Stimulated activated CD4-positive, alpha-beta T cell treated with anti-CD3 and anti-CD28 coated beads, Interleukin-15, amount 100 ng/mL, for 48 hours (primary cell): ENCODE measurements at places on chromosomes 5 and 9.

GRCh38 chr9:18441261-18441660 lies 32.7 kb upstream of the ADAMTSL1 start:
- no peak for DNase-seq

DNA sequence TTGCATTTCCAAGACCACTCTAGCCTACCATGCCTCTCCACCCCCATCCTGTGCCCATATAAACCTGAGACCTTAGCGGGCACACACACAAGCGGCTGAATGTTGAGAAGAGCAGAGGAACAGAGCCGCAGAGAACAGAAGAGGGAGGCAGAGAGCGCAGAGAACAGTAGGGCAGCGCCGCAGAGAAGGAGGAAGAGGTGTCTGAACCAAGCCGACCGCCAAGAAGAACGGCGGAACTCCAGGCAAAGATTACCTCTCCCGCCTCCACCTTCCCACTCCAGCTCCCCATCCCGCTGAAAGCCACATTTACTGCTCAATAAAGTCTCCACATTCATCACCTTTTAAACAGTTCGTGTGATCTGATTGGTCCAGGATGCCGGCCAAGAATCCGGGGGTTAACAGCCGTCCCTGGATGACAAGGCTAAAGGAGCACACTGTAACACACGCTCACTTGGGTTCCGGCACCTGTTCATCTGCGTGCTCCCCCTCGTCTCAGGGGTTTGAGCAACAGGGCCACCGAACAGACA lies 33.2 kb downstream of the GRIN3A start:
- DNase-seq: peak; percentile 3

- DNase-seq: no peak
Measured at GRCh38 chr9:71620746-71621145, 147.6 kb downstream of the CEMIP2 start.

DNA sequence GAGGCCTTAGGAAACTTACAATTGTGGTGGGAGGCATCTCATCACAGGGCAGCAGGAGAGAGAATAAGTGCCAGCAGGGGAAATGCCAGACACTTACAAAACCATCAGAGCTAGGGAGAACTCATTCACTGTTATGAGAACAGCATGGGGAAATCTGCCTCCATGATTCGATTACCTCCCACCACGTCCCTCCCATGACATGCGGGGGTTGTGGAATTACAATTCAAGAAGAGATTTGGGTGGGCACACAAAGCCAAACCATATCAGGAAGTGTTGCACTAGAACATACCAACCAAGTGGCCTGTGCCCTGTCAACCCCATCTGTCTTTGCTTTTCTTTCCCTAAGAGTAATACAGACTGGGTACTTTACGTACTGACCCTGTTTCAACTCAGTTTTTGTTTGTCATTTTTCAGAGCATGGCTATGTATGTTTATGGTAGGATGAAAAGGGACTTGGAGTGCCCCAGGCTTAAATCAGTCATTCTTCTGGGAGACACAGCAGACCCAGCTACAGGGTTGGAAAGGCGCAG lies 58.3 kb upstream of the TGFBR1 start:
- no peak for DNase-seq

DNA sequence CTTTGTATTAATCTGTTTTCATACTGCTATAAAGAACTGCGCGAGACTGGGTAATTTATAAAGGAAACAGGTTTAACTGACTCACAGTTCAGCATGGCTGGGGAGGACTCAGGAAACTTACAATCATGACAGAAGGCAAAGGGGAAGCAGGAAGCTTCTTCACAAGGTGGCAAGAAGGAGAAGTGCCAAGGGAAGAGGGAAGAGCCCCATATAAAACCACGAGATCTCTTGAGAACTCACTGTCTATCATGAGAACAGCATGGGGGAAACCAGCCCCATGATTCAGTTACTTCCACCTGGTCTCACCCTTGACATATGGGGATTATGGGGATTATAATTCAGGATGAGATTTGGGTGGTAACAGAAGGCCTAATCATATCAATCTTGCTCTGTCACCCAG lies 60.9 kb upstream of the CHD1 start:
- no peak for DNase-seq

DNA sequence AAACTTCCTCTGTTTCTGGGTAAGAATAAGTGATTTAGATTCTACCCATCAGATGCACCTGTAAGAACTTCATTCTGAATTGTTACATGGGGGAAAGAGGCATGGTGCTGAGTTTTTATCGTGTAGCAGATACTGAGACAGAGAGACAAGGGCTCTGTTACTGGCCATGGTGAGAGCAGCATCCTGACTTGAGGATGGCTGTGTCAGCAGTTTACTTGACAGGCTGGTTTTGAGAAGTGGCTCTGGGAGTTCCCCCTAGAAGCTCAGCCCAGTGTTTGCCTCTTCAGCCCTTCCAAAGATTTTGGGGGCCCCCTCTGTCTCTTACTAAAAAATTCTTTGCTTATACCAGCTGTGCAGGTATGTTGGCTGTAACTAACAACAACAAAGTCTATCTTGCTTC lies 510.5 kb downstream of the LRRC70 start:
- DNase-seq: no peak

DNA sequence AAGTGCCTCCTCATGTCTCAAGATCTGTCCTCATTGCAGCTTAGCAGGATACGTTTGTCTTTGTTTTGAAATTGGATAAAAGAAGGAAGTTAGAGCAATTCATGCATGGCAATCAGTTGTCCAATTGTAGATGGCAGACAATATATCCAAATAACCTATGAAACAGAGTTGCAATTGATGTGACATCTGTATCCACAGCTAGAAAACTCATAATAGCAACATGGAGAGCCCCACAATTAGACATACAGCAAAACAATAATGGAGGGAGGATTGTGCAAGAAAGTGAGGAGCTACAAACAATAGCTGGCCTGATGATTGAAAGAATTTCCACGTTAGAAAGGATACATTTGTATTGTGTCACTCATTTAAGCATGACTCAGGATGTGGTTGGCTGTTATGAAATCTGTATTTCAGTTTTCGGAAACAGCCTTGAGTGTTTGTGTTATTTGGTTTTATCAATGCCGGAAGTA lies 132.0 kb downstream of the FAM174A start:
- no peak for DNase-seq

DNA sequence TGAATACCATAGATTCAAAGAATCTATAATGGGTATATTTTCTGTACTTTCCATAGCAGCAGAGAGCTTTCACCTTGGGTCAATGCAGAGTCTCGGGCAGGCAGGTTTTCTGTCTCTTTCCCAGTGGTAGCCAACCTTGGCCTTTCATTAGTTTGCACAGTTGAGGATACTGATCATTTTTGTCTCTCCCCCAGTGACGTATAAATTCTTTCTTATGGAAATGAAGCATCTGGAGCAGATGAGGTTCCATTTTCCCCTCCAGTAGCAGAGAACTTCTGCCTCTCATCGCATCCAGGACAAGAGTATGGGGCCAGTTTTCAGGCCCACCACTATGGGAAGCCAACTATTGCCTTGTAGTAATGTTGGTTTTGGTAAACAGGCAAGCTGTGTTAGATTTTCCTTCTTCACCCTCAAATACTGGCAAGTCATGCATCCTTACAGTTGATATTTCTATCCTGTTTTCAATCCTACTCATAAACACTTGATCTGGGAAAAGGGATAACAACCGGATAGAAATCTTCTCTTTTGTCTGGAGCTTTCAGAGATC lies 845.2 kb upstream of the CDH18 start:
- no peak for DNase-seq

GRCh38 chr5:51988634-51989033 lies 605.4 kb downstream of the ISL1 start:
- no peak for DNase-seq

- no peak for DNase-seq
Measured at GRCh38 chr5:42491699-42492098, 68.5 kb downstream of the GHR start.

GRCh38 chr5:127298656-127299055 lies 8.1 kb downstream of the MEGF10 start:
- DNase-seq: no peak

- no peak for DNase-seq
Measured at GRCh38 chr9:107175816-107176435, 107.2 kb upstream of the RAD23B start.

- DNase-seq: no peak
Measured at GRCh38 chr5:21613971-21614488, 1239.1 kb downstream of the CDH12 start.

DNA sequence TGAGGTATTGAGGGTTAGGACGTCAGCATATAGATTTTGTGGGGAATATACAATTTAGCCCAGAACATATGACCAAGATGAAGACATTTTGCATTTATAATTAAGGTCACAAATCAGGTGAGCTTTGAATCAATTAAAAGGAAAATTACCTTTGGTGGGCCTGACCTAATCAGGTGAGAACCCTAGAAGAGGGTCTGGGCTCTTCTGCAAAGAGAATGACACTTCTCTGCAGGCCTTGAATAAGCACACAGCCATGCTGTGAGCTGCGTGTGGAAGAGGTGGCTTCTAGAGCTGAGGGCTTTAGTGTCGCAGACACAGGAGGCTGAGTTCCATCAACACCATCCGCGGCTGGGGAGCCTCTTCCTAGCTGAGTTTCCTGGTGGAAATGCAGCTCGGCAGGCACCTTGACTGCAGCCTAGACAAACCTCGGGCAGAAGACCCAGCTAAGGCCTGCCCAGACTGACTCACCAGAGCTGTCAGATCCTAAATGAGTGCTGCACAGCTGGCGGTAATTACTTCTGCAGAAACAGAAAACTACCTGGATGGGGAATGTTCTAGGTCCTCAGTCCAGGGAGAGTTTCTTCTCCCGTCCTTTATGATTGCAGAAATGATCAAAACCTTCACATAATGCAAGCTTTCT lies 287.5 kb upstream of the IRX1 start:
- no peak for DNase-seq

DNA sequence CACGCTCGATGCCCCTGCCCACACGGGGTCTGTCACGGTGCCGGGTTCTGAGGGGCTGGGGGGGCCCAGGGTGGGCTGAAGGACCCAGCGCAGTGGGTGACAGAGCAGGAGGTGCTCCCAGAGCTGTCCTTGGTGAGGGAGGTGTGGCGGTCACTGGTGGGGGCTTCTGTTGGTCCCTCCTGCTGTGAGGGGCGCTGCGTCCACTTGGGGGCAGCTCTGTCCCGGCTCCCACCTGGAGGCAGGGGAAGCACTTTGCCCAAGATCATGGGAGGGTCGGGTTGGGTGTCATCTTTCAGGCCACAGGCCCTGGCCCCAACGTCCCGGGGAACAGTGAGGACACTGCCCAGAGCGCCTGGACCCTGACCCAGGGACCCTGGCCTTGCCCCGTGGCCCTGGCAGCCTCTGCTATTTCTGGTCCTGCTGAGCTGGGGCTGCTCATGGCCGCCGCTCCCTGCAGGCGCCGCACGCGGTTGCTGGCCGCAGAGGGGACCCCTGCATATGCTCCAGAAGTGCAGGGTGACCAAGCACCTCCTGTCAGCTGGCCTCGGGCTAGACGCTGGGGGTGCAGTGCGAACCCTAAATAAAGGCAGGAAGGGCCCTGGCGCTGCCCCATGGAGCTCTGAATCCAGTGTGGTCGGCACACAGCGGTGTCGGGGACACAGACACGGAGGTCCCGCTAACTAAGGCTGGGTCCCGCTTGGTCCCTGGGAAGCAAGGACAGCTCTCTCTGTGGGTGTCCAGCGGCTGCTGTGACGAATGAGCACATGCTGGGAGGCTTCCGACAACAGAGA lies 11.6 kb upstream of the RNU6ATAC start:
- DNase-seq: no peak

DNA sequence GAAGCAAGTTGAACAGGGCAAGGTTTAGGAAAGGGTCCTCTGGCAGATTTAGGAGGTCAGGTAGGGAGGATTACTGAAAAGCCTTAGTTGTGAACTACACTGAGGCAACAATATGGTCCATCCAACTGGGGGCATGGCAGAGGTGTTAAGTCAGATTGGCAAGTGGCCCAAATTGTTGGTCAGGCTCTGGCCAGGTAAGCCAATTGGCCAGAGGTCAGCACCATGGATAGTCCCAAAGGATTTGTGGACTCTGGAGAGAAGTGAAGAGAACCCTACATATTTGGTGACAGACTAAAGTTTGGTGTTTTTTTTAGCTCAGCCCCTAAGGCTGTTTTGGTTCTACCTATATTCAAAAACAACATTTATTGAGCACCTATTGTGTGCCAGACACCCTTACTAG lies 39.1 kb upstream of the RASGRF2 start:
- no peak for DNase-seq

DNA sequence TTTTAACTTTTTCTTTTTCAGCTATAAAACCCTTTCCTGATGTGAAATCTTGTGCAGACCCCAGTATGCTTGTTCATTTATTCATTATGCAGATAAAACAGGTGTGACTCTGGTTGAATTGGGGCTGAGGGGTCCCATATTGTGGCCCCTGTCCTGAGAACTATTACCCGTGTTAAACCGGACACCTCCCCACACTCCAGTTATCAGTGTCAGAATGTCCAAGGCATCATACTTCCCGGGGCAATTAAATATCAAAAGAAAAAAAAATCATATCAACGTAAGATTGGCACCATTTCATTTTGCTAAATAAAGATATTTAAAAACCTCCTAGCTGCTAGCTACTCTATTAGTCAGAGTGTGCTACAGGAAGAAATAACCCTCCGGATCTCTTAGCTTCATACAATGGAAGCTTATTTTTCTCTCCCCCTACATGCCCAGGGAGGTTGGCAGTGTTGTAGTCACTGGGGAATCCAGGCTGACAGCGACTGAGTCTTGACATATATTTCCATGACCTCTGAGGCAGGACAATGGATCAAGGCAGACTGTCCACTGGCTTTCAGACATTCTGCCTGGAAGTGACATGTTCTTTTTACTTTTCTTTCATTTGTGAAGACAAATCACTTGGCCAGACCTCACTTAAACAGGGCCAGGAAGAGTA lies 170.0 kb downstream of the SEC61B start:
- no peak for DNase-seq

DNA sequence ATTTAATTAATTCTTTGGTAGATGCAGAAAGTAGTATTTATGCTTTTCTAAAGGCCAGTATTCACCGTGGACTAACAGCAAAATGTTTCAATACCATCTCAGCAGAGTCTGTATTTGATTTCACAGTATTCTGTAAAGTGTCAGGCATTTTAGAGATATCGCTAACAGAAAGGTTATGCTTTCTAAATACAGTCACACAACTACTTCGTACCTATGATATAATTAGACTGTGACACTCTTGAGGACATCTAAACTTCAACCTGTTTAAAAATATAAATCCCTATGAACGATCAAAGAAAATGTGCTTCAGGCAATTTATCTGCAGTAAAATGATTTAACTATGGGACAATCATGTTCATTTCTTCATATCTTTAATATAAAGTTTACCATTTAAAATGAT lies 41.7 kb upstream of the JAK2 start:
- DNase-seq: no peak

GRCh38 chr9:110847671-110848070 lies 179.1 kb downstream of the MUSK start:
- no peak for DNase-seq

DNA sequence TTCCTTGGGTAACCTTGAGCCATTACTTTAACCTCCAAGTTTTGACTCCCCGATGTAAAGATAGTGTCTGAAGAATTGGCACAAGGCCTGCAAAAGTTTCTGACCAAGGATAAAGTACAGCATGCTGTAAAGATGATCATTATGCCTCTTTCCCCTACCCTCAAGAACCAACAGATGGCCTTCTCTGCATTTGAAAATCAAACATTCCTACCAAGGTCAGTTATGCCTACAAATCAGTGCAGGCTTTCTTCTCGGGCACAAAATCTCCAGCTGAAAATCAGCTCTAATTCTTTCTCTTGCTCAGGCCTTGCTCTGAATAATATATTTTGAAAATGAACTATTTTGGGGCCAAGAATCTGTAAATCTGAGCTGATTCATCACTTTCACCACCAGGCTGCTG lies 59.7 kb downstream of the PPP2R2B start:
- no peak for DNase-seq
